ENCODE measurements at places on chromosomes 5 and 9.
A peak's percentile ranks its signal among the peaks of the same experiment; 100 is the strongest.

DNA sequence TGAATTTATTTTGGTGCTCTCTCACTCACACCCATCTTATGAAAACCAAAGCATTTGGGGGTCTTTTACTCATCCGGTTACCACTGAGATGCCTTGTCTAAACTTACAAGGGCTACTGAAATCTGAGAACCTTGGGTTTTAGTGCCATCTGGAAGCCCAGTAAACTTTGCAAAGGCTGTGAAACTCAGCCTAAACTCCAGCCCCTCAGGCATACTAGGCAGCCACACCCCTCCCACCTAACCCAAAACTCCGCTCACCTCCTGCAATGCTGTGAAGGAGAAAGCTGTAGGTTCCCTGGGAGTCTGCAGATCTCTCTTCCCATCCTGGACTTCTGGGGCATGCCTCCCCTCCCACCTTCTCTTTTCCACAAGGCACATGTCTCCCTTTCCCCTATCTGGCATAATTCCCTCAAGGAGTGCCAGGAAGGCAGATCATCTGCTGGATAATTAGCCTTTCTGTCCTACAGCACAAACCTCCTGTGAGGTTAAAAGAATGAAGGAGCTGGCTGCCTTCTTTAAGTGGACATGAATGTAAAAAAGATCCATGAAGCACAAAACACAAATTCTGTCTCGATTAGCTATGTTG, 71.5 kb upstream of the ANXA1 start:
- DNase-seq, result no peak

DNA sequence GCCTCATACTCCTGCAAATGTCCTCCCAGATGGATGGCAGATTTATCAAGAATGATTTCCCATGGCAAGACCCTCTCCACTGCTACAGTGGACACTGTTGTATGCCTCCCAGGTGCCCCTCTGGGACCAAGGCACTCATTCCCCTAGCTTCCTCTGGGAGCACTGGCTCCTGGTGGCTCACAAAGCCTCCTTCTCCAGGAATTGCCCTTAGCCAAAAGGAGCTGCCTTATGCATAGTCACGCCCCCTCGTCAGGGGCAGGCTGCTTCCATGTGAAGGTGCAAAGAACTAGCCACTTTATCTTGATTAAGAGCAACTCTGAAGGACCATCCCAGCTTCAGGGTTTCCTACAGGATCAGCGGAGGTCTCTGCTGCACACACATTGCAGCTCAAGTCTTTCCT, 358.1 kb downstream of the CDK5RAP2 start:
- no peak for DNase-seq

- DNase-seq, result no peak
These were observed 75.2 kb upstream of the MPDZ start for GRCh38 chr9:13354733-13355132.

- no peak for DNase-seq
These were observed 115.8 kb upstream of the MAP3K1 start for GRCh38 chr5:56699538-56699937.

- DNase-seq, result no peak
These were observed 30.2 kb downstream of the LRRTM2 start for GRCh38 chr5:138844812-138845513.

DNA sequence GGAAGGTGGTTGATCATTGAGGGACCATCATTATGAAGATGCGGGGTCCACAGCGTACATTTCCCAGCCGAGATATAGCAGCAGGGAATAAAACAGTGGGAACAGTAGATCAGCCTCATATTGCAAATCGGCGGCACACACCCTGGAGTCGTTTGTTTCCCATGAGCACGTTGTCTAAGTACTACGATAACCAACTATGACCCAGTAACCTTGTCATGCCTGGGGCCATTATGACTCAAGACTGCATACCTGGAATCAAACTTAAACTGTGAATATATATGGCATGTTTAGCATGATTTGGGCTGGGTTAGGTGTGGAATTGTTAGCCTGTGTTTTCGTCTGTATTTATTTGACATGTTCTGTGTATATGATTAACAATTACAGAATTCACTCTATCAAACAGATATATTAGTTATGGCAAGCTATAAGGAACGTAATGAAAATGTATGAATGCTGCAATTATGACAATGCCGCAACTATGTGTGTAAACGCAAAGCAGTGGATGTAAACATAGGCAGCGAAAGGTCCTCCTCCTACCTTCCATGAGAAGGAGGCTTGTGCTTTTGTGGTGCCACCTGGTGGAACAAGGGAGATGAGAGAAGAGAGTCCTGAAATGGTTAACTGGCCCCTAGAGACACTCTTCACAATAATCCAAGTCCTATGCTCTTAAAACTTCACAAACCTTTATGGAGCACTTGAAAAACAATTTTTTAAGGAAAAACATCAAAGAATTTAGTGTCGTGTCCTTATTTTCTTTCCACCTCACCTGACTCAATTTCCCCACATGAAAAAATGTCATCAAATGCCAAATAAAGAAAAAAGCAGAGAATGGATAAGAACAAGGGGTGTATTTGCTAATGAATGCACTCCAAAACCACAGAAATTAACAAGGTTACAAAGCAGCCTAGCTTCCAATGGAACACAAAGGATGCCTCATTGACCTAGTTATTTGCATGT, 47.1 kb downstream of the SEMA5A start:
- DNase-seq, result no peak

GRCh38 chr9:113542741-113543140, 79.2 kb downstream of the RGS3 start:
- no peak for DNase-seq

GRCh38 chr5:124979251-124979650, 232.8 kb upstream of the ZNF608 start:
- no peak for DNase-seq

DNA sequence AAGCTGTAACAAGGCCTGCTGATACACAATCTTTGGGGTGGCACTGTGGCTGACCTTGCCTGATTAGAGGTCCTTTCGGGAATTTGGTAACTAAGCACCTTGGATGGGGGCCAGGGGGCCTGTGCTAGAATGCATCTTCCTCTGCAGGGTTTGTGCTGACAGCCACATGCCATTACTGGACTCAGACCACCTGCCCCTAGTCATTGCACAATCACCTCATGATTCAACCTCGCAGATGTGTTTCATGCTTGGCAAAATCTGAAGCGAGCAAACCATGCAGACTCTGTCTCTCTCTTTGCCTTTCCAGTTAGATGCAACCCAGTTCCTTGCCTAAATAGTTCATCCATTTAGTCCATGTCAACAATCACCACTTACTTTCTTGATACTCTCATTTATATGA, 96.5 kb upstream of the ERCC6L2 start:
- DNase-seq, result no peak

GRCh38 chr5:172777881-172778814, 7.2 kb upstream of the DUSP1 start:
- no peak for DNase-seq

DNA sequence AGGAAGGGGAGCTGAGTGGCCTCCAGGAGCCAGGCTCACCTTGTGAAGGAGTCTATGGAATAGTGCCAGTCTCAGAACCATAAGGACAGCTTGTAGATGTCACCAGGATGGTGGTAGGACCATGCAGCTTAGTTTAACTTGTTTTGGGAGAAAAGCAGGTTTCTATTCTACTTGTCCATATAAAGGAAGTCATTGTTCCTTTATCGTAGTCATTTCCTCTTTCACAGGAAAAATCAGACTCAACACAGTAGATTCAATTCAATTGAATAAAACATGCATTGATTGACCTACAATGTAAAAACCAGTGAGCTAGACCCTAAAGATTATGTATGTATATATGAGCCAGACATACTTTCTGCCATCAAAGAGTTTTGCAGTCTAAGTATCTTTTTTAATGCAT, 53.3 kb downstream of the MEGF10 start:
- DNase-seq, result no peak

DNA sequence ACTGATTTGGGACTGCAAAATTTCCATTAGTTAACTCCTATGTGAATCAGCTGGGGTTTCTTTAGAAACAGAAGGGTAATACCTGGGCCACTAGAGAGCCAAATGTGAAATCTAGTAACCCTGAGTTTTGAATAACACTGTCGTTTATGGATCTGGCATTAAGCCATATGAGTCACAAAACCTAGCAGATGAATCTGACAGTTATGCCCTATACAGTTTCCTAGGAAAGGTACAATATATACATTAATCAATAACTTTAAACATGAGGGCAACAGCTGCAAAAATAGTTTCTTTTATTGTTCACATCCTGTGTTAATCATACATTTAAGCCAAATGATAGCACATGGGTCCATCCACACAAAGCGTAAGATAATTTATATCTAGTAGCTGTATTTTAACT, 56.9 kb downstream of the PAM start:
- DNase-seq, result no peak

- DNase-seq, result no peak
These were observed 176.8 kb downstream of the FER start for GRCh38 chr5:108924457-108924961.

GRCh38 chr9:129209580-129209979, 31.5 kb upstream of the IER5L start:
- DNase-seq, result no peak

DNA sequence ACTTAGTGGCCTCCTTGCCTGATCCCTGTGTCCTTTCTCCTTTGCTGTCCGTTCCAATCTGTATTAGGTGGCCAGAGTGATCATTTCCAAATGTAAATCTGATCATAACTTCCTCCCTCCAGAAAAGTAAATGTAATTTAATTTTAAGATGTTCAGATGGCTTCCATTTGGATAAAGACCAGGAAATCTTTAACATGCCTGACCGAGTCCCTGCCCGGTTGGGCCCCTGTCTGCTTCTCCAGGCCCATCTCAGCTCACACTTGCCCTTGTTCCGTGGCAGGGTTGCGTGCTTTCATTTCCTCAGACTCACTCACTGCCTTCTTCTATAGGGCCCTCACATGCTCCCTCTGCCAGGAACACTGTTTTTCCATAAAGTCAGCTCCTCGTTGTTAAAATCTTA, 7.6 kb downstream of the MAP3K1 start:
- no peak for DNase-seq

- peak; percentile 76 for DNase-seq
These were observed at the start of gene RUFY1 for GRCh38 chr5:179550511-179551342. Gene RUFY1, plus strand, starts transcription at chr5:179550554. Its CDS starts 16 bp downstream, at chr5:179550570.

- DNase-seq, result no peak
These were observed 131.3 kb upstream of the CCDC180 start for GRCh38 chr9:97176206-97176605.

- no peak for DNase-seq
These were observed 428.8 kb upstream of the ACTBL2 start for GRCh38 chr5:57911438-57911837.

- DNase-seq, result no peak
These were observed 41.4 kb downstream of the PAM start for GRCh38 chr5:102796498-102796897.

- DNase-seq, result no peak
These were observed 32.9 kb downstream of the STRBP start for GRCh38 chr9:123235448-123235847.

DNA sequence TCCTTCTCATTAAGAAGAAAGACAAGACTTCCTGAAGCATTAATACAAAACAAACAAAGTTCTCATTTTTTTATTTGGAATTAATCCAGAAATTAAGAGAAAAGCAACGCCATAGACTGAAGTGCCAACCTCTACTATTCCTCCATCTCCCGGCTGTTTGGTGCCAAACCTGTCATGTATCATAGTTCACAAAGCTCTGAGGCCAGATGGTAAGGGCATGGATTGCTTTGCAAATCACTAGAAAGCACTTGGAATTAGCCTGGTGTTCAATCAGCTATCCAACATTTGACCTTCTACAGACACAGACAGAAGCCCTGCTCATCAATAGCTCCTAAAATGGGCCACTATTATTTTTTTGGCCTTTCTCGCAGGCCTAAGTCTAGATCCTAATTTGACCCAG, 33.8 kb downstream of the HTR1A start:
- no peak for DNase-seq

- DNase-seq, result no peak
These were observed 357.1 kb downstream of the TRIM32 start for GRCh38 chr9:117044241-117044640.

DNA sequence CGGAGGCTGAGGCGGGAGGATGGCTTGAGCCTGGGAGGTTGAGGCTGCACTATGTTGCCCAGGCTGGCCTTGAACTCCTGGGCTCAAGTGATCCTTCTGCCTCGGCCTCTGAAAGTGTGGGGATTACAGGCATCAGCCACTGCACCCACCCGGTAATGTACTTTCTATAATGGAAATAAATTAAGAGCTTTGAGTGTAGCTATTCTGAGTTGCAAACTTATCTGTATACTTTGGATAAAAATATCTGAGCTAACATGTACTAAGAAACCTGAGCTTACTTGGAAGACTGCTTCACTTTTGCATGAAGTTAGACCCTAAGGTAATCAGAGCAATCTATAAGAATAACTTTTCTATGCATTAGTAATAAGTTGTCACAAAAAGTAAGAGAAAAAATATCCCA, 50.0 kb downstream of the UNC13B start:
- DNase-seq, result no peak

- DNase-seq, result no peak
These were observed 447.2 kb downstream of the PDE4D start for GRCh38 chr5:59446356-59446755.

Measured in activated T-cell treated with anti-CD3 and anti-CD28 coated beads for 24 hours (primary cell).